ENCODE measurements at places on chromosomes 3 and 15.

DNA sequence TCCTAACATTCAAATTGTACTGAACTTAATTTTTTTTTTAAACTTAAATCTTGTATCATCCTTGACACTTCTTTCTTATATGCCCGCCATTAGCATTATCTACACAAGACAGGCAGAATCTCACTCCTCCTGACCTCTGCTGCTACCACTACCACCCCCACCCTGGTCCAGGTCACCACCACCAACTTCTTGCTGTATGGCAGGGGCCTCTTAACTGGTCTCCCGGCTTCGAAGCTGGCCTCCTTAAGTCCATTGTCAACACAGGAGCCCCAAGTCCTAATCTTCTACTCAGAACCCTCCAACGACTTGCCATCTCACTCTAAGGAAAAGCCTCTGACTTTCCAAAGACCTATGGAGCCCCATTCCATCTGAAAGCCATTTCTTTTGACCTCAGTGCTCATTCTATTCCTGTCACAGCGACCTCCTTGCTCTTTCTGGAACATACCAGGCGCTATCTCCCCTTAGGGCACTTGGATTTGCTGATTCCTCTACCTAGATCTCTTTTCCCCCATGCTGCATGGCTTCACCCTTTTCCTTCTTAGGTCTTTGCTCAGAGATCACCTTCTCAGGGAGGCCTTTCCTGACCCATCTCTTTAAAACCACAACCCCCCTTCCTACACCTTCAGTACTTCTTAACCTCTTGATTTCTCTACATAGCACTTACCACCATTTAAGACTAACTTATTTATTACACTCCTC, 2.6 kb downstream of the PRC1 start:
- no peak for DNase-seq

DNA sequence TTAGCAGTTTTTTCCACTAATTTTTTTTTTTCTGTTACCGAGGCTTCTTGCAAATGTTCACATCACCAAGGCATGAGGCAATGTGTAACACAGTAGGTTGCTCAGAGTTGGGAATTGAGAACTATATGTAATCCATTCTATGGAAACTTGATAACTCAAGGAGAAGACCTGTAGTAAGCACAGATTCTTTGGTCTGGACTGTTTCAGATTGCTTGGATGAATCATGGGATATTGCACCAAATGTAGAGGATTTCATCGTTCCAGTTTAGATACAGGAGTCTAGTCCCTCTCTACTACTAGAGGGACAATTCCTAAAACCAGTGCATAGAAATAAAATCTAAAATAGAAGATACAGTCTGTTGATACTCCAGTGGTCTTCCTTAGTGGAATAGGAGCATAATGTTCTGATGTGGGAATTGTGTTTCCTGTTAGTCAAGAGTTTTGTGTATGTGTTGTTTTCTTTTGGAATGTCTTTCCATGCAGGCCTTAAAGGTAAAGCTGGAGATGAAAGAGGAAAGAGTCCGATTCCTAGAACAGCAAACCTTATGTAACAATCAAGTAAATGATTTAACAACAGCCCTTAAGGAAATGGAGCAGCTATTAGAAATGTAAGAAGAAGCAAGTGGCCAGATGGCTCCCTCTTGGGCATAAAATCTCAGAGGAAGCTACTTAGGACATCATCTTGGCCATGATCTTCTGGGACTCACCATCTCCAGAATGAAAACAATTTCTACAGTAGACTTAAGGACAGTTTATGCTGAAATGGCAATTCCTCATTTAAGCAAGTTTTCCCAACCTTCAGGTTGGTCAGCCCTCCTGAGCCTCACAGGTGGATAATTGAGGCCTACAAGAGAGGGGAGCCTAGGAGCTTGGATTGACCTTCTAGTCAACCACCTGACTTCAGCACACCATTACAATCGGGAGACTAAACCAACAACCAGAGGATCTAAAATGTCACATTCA, 10.7 kb downstream of the KNSTRN start:
- DNase-seq: no peak

GRCh38 chr15:48766196-48766595, 44.7 kb downstream of the CEP152 start:
- no peak for DNase-seq

GRCh38 chr15:70912187-70912586, 19.6 kb downstream of the LRRC49 start:
- no peak for DNase-seq

Data from stimulated activated CD4-positive, alpha-beta T cell treated with anti-CD3 and anti-CD28 coated beads, Interleukin-1b, Interleukin-23, amount 100 ng/mL, for 1 hour (primary cell).